Skeletal muscle tissue (tissue), 5 donors: ENCODE measurements at places on chromosomes 2 and 18. TPM values are rescaled to one million over a fixed set of nuclear protein-coding genes. Genes with fewer than 3 reads are reported as not detected.

CHST9 gene
- total RNA-seq = 0.52 TPM

CFAP53 gene
- total RNA-seq = not detected

TMEM127 gene
- total RNA-seq = 8.9 TPM

ZBTB7C gene
- total RNA-seq = 2.6 TPM

COBLL1 gene
- 11.0 TPM for total RNA-seq
